ENCODE measurements at places on chromosomes 3 and 15.

GRCh38 chr15:99053380-99054024 lies 45.9 kb upstream of the PGPEP1L start:
- no peak for DNase-seq

DNA sequence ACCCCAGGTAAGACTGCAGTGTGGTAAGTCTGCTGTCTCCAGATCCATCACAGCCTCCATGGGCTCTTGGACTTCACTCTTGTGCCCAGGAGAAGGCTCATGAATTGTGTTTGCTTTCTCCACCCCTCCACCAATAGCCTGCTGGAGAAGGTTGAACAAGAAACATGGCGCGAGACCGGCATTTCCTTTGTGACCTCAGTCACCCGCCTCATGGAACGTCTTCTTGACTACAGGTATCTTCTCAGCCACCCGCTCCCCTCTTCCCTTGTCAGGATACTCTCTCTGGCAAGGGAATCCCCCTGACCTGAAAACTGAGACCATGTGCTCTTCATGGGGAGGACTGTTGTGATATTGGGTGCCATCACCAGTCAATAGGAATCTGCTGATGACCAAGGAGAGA lies 52.1 kb upstream of the MANF start:
- DNase-seq, result no peak

- no peak for DNase-seq
Measured at GRCh38 chr3:147921051-147921450, 511.9 kb downstream of the ZIC1 start.

- no peak for DNase-seq
Measured at GRCh38 chr3:42498791-42499477, 3.5 kb upstream of the VIPR1 start.

DNA sequence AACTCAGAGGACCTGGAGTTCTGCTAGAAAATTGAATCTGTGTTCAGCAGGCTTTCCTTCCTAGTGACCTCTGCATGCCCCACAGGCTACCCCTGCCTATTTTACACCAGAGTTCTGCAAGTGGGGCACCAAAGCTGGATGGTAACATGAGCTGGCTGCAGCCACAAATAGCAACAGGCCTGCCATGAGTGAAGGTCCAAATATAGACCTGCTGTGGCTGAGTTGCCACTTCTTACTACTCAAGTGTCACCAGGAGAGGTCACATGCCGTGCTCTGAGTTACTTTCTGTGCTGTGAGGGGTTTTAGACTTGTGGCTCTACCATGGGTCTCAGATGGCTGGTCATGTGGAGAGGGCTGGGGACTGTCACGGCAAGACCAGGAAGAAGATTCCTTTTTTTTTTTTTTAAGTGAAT lies at the start of gene FSD2:
Gene FSD2 (minus strand): TSS at position 76 of the 413 bp plus-strand sequence. CDS start 18,679 bp downstream, outside the sequence.
- DNase-seq, result peak; percentile 14

GRCh38 chr15:58549013-58549784 lies 117.4 kb downstream of the LIPC start:
- DNase-seq, result no peak

DNA sequence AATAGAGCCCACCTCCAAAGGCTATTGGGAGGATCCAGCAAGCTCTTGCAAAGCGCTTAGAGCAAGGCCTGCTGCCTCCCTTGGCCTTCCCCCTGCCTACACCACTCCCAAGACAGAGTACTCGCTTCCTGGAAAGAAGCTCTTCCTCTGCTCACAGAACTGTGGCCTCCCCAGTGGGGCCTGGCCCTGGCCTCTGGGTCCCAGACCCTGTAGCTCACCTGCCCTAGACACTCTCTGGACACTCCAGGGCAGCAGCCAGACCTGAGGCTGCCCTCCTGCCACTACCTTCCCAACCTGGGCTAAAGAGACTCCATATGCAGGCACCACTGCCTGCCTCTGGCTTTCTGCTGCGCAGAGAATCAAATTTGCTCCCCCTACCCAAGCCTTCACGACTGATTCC lies 49.9 kb downstream of the GRIP2 start:
- DNase-seq, result no peak

DNA sequence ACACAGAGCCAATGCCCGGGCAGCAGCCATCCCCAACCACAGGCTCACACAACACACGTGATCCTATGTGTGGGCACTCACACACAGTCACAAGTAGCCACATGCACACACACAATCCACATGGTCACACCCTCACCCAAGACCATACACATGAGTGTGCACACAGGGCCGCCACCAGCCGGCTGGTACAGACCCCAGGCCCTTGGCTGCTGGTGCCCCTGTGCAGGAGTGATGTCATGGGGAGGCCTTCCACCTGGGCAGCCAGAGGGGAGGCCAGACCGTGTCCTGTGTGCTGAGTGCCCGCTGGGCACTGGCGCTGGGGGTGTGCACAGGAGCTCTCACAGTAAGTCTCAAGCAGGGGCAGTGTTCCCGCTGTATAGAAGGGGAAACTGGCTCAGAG lies 36.9 kb downstream of the DNAJB8 start:
- no peak for DNase-seq

DNA sequence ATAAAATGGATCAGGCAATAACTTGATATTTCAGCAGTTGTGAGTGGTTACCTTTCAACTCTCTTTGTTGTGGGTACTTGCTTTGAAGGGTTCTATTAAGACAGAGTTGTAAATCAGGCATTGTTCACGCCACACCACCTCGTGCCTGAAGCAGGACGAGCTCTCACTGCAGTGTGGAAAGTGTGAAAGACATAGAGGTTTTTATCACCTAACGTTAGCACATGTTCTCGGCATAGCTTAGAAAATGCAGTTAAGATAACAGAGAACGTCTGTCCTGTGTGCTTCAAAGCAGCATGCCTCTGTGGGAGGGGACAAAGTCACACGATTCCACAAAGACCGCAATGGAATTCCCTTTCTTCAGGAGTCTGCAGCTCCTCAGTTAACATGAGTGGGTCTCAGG lies 7.8 kb downstream of the ADAMTS17 start:
- DNase-seq, result no peak

DNA sequence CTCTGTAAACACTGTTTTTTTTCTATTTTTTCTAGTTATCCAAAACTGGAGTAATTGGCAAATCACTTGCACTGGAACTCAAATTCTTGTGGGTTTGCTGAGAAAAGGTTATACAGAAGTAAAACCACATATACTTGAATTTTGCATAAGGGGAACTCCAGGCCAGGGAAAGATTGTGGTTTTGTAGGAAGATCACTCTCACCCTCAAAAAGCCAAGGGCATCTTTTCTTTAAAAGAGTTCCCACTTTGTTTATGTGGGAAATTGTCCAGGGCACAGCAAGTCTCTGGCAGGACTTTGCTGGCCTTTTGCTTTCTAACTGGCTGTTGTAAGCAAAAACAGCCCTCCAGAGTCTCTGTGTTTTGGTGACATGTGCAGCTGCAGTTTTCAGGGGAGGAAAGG lies 340.3 kb upstream of the RBMS3 start:
- DNase-seq, result no peak

GRCh38 chr3:119769394-119770149 lies 12.3 kb upstream of the NR1I2 start:
- DNase-seq, result no peak

GRCh38 chr3:136949146-136949545 lies 8.6 kb upstream of the IL20RB start:
- DNase-seq, result no peak

DNA sequence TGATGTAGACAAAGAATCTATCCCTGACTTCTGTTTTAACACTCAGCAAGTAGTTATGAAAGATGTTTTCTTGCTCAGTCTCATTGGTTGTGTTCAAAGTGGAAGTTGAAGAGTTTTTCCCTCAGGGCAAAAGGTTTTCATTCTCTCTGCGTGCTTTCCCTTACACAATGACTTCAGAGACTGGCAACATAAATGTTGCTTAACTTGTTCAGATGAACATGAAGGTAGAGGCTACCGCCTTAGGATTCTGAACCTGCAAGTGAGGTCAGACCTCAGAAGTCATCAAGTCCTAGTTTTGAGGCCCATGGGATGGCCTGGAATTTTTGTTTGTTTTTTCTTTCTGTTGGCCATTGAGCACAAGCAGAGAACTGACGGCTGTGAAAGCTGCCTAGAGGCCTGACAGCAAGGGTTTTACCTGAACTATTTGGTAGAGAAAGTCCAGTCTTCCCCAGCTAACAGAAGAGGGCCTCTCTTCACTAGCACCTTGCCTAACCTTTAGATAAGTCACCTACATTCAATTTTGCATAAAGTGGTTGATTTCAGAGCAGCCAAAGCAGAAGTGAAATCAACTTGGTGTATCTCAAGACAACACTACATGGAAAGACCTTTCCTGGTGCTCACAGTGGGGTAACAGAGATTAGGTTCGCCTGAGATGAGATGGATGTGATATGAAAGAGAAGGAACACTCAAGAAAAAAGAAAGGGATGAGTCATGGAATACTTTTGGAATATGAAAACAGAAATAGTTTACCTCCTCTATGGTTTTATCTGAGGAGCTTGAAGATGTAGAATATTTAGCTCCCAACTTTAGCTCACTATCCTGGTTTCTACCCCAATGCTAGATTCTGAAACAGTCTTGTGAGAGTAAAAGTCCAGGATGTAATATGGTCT lies 53.6 kb upstream of the AP4E1 start:
- DNase-seq, result no peak

- no peak for DNase-seq
Measured at GRCh38 chr3:64901986-64902516, 214.3 kb upstream of the ADAMTS9 start.

- no peak for DNase-seq
Measured at GRCh38 chr3:172820492-172820891, 70.0 kb downstream of the ECT2 start.

GRCh38 chr3:65808824-65809223 lies 229.9 kb downstream of the MAGI1 start:
- no peak for DNase-seq

DNA sequence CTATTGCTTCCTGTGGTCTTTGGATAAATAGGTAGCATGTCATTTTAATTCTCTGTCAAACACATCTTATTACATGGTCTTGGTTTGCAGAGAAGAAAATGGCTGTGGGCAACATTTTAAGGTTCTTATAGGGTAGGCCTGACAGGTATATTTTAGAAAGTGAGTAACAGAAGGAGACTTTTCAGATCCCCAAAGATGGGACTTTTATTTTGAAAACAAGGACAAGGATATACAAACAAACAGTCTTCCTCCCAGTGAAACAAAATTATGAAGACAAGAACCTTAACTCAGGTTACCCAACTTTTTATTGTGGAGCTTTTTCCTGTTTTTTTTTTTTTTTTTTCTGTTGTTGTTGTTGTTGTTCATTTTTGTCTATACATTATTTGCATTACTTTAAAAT lies 916.2 kb downstream of the NTRK3 start:
- no peak for DNase-seq

GRCh38 chr15:56948764-56949101 lies 30.3 kb downstream of the TCF12 start:
- no peak for DNase-seq

DNA sequence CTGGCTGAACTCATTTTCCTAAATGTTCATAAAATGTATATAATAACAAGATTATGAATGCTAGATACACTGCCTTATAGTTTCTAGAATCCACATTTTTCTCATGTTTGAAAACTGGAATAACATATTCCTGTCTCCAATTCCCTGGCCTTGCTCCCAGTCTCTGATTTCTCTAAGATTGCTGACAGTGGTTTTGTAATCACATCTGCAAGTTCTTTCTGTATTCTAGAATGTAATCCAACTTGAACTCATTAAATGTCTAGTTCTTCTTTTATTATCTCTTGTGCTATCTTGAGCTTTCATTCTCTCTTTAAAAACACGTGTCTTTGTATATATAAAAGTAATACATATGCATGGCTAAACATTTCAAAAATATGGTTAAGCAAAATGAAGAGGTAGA lies 215.2 kb upstream of the ADAMTS9 start:
- DNase-seq, result no peak

DNA sequence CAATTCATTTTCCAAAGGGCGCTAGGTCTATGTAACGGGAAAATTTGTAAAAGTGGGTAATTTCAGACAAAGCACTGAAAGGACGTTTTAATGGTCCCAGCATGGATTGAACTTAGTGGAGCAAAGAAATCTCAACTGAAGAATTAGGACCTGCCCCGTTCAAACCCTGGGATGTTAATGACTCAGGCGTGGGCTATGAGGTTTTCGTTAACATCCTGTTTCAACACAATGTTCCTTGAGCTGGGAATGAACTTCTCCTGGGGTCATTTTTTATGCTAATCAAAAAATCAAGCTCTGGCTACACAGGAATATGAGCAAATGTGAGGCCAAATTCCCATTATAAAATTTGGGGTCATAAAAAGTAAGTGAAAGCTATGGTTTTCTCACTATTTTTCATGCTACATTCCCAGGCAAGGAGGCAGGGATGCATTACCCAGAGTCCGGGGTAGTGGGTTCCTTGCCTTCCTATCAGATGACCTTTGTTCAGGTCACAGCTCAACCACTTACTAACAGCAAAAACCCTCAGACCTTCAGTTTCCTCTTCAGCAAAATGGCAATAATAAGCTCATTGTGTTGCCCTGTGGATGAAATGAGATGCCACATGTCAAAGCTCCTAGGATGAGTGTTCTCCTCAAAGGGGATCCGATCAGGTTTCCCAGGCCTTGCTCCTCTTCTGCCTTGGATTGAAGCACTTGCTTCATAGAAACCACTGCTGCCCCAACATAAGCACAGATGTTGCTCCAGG lies 271.4 kb downstream of the ARRDC4 start:
- no peak for DNase-seq

- DNase-seq, result no peak
Measured at GRCh38 chr3:197339841-197340520, 41.6 kb upstream of the DLG1 start.

GRCh38 chr3:139534992-139535879 lies 4.3 kb downstream of the RBP1 start:
- DNase-seq, result no peak

GRCh38 chr3:53071882-53072431 lies 26.1 kb upstream of the SFMBT1 start:
- DNase-seq, result no peak

GRCh38 chr3:82581350-82581749 lies 819.9 kb upstream of the GBE1 start:
- DNase-seq, result no peak

DNA sequence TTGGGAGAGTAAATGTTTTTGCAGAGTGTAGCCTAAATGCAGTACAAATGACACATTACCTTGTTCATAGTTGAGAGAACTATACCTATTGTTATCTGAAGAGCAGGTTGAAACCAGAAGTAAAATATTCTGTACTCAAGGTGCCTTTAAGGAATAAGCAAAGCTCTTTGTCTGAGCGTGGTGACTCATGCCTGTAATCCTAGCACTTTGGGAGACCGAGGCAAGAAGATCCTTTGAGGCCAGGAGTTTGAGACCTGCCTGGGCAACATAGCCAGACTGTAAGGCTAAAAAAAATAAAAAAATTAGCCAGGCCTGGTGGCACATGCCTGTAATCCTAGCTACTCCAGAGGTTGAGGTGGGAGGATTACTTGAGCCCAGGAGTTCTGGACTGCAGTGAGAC lies 2.2 kb upstream of the RNF13 start:
- no peak for DNase-seq

DNA sequence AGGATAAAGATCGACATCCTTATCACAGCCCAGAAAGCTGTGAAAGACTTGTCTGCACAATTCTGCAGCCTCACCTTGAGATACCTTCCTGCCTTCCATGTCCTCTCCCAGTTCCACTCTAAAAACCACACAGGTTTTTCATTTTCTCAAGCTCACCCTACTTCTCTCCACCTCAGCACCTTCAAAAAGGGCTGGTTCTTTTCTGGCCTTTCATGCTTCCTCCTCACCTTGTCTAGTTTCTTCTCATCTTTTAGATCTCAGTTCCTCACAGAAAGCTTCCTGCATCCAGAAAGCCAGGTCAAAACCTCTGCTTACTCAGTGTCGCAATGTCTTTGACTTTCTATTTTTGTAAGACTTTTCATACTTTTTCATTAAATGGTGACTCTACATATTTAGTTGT lies 140.2 kb upstream of the STT3B start:
- no peak for DNase-seq

- DNase-seq, result no peak
Measured at GRCh38 chr15:61748529-61748928, 311.7 kb downstream of the VPS13C start.

- peak; percentile 26 for DNase-seq
Measured at GRCh38 chr15:28106294-28107110, 7.4 kb upstream of the OCA2 start.
